Astrocyte (in vitro differentiated cells and primary cell): ENCODE measurements at places on chromosomes 11 and 22.

DNA sequence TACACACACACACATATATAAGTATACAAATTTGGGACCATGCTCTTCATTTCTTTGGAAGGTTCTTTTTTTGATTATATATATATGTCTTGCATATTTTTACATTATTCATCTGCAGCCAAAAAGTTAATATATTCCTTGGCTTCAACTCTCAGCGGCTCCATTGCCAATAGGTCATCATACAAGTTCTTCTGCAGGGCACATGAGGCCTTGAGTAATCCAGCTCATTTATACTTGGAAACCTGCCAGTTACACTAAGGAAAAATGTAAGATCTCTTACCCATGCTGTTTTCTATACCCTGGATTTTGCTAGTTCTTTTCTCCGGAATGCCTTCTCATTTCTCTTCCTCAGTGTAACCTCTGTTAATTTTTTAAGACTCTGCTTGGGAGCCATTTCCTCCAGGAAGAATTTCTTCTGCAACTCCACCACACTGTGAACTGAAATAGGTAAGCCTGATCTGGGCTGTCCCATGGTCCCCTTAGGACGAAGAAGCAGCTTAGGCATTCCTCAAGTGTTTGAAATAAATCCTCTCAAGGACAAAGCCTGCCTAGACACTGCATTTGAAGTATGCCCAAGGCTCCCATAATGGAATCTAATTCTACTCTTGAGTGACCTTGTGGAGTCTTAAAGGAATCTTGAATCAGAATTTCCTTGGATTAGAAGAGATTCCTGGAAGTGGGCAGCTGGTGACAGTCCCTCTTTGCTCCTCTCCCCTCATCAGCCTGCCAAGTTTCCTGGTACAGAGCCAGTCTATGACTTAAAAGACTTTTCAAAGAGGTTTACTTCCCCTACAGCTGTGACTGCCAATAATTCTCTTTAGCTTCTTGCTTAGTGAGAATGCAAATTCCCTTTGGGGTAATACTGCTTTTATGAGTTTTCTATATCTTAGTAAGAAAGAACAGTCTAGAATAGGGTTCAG lies 182.8 kb downstream of the C11orf87 start:
- no peak for DNase-seq

GRCh38 chr11:127625402-127625801 lies 624.8 kb upstream of the KIRREL3 start:
- no peak for DNase-seq

DNA sequence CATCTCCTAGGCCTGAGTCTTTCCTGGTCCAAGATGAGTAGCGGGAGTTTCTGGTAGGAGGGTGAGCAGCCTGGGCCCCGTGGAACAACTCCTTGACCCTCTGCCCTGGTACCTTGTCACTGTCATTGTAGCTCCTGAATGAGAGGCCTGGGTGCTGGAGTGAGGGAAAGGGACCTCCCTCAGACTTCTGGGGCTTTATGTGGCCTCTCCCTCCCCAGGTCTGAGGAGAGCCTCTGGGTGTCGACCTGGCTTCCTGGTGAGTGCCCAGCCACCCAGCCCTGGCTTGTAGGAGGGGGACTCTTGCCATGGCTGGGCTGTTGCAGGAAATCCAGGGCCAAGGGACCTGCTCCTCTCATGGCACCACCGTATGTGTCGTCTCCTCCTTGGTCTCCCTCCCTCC lies 3.9 kb downstream of the P2RY2 start:
- DNase-seq = no peak

DNA sequence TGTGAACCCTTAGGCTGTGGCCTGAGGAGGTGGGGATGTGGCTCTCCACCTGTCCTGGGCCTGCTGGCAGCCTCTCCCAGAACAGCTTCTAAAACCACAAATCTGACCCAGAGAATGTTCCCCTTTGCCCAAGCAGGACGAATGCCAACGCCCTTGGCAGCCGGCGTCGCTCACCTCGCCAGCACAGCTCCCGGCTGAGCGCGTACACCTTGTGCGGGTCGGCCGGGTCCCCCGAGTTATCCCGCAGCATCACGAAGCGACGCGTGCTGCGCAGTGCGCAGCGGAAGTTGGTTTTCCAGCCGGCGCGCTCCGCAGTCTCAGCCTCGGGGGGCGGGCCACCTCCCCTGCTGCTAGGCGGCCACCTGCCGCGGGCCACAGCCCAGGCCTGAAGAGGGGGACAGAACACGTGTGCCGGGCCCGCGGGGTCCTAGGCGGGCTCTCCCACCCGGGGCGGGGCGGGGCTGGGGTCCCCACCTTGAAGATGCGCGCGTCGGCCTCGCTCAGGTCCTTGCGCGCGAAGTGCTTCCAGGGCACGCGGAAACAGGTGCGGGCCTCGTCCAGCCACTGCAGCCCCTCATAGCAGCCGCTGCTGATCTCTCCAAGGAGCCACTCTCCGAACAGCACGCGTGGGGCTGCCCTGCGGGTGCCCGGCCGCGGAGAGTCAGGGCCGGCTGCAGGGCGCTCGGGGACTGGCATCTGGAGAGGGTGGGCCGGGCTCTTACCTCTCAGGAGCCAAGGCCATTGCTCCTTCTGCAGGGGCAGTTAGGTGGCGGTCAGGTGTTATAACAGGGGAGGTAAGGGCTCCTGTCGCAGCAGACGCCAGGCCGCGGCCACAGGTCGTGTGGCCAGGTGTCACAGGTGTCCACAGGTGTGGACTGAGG lies 887 bp downstream of the IRF7 start:
- DNase-seq = no peak

GRCh38 chr11:63146581-63146980 lies 2.6 kb upstream of the SLC22A24 start:
- DNase-seq = no peak

DNA sequence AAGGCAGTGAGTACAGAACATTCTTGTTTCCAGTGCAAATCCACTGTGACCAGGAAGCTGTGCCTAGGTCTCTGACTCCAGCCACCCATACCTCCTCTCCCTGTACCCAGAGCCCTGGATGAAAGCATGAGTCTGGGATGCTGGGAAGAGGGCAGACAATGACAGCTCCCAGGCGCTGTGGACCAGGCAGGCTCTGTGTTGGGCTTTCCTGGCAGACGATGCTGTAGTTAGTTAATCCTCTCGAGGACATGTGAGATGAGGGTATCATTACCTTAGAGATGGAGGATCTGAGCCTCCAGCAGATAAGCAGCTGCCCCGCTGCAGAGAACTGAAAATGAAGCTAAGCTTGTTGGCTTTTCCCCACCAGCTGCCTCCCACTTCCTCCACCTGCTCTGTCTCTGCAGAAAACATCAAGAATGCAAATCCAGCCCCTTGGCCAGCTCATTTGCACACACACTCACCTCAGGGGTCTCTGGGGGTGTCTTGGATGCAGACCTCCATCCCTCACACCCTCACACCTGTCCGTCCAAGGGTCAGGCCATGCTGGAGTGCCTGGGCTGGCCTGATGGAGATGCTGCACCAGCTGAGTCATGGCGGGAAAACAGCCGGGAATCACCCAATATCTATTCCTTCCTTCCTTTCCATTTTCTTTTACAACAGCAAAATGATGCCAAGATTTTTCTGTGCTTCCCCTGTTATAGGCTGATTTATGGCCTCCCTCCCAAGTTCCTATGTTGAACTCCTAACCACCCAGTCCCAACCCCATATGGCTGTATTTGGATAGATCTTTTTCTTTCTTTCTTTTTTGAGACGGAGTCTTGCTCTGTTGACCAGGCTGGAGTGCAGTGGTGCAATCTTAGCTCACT lies 94.9 kb upstream of the SEPTIN5 start:
- no peak for DNase-seq

DNA sequence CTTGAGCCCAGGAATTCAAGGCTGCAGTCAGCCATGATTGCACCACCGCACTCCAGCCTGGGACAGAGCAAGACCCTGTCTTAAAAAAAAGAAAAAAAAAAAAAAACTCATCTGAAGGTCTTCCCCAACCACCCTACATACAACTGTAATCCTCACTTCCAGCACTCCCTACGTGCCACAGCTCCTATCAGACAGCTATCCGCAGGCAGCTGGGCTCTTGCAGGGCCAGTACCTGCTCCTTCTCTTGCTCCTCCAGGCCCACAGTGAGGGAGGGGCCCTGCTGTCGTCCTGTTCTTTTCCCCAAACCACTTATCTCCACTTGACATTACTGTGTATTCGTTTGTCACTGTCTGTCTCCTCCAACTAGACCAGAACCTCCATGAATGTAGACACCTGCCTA lies 156.1 kb upstream of the NECTIN1 start:
- DNase-seq = no peak

DNA sequence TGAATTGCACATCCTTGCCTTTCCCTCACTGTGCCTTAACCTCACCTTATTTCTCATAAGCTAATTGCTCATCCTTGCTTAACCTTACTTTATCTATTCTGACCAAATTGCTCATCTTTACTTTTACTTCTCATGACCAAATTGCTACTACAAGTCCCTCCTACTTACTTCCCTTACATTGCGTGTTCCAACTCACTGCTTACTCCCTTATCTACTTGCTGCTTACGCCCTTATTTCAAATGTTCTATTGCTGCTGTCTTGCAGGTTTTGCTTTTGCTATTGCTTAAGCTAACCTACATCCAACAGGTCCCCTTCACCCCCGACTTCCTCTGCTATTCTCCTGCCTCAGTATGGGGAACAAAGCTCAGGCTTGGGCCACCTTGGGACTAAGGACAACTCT lies 8.0 kb downstream of the OR8B2 start:
- no peak for DNase-seq

GRCh38 chr11:95085117-95085816 lies 4.4 kb upstream of the ENDOD1 start:
- no peak for DNase-seq

GRCh38 chr11:22163394-22163797 lies 29.5 kb upstream of the ANO5 start:
- no peak for DNase-seq

DNA sequence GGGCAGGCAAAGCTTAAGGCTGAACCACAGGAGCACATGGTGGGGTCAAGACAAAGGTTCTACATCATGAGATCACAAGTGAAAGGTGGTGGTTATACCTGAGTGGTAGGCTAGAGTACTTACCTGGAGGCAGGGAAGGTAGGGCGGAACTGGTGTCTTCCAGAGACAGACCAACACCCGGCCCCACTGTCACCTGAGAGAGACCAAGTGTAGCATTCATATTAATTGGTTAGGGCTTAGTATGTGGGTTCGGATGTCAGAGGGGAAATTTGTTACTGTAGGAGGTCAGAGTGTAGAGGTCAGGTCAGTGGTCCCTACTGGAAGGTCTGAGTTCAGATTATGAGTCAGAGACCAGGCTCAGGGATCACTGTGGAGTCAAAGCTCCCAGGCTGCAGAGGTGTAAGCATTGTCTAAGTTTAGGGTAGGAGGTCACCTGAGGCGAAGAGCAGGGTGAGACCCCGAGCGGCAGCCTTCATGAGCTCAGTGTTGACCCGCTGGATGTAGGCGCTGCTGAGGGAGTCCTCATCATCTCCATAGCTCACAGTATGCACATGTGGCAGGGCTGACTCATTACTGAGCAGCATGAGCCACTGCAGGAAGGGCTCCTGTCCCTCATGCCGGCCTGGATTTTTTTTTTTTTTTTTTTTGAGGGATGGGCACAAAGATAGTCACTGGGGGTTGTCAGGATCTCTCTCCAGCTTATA lies 3.2 kb downstream of the TPP1 start:
- DNase-seq = no peak

GRCh38 chr11:100752371-100753171 lies 65.5 kb downstream of the ARHGAP42 start:
- DNase-seq = no peak

GRCh38 chr22:33427461-33427860 lies 369.3 kb upstream of the SYN3 start:
- peak; percentile 82 for DNase-seq

DNA sequence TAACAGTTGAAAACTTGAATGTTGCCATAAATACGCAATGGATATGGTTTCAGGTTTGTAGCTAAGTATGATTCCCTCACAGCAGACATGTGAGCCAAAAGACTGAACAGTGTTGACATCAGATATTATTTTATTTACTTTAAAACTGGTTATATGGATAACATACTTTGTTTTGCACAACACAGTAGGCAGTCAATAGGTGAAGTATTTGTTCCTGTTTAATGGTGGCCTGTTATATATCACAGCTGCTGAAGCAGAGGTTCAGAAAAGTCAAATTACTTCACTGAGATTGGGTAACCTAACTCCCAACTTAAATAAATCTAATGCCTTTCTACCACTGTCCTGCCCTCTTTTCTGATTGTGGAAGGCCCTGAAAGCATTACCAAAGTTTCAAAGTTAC lies 44.6 kb downstream of the YAP1 start:
- no peak for DNase-seq

DNA sequence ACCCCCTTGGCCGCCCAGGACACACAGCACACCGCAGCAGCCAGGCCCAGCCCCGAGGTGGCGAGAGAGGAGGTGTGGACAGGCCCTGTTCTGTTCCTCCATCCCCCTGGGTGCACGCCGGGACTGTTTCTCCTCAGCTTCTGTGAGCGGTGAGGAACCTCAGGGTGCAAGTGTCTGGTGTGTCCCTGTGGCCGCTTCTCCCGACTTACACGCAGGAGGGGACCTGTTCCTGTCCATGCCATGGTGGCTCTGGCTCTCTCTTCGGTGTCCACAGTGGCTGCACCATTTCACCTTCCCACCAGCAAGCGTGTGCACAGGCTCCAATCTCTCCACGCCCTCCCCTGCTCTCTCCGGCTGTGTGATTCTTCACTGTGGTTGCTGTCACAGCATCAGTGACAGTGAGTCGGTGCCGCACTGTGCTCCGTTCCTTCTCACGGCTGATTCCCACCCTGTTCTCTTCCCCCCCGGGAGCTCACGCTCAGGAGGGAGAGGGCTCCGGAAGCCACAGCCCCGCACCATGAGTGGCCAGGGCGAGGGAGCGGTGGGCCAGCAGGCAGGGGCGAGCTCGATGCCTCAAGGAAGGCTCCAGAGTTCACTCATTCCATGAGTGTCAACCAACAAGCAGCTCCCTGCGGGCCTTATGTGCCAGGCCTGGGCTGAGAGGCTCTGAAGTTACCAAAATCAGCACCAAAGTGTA lies 18.6 kb upstream of the WNT7B start:
- DNase-seq = no peak

- DNase-seq = no peak
Observed at GRCh38 chr11:47854667-47855066, 6.5 kb upstream of the NUP160 start.

DNA sequence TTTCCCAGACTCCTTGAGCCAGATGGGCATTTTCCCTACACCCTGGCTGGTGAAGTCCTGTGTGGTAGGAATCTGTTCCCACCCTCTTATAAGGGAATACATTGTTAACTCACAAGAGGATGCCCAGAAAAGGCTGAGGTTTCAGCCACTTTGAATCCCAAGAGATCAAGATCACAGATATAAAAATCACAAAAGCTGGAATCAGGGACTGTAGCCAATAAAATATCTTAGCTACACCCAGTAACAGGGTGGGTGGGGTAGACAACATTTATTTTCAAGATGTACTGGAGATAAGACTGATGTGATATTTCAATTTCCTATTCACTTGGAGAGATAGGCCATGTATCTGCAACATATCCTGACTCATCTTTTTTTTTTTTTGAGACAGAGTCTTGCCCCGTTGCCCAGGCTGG lies 50.3 kb downstream of the COPB1 start:
- DNase-seq = no peak

- DNase-seq = no peak
Observed at GRCh38 chr22:43465291-43466015, 53.6 kb downstream of the MPPED1 start.
